Upper lobe of right lung (tissue), 1 donor: ENCODE measurements at places on chromosomes 7 and 10. TPM values are rescaled to one million over a fixed set of nuclear protein-coding genes. Genes with fewer than 3 reads are reported as not detected.

GRCh38 chr10:31343009-31343408, 24.0 kb downstream of the ZEB1 start:
- no peak for DNase-seq

GRCh38 chr7:82410461-82410860, 33.1 kb downstream of the CACNA2D1 start:
- no peak for DNase-seq

The TMEM139 gene
- total RNA-seq: 25.1 TPM

The ZNRF2 gene
- total RNA-seq: 24.6 TPM

The NKX2-3 gene
- 0.26 TPM for total RNA-seq
